GM13976 (cell line): ENCODE measurements at places on chromosomes 2 and 18.
A peak's percentile ranks its signal among the peaks of the same experiment; 100 is the strongest.

- no peak for DNase-seq
Measured at GRCh38 chr18:34522603-34523002, 187.5 kb upstream of the DTNA start.

DNA sequence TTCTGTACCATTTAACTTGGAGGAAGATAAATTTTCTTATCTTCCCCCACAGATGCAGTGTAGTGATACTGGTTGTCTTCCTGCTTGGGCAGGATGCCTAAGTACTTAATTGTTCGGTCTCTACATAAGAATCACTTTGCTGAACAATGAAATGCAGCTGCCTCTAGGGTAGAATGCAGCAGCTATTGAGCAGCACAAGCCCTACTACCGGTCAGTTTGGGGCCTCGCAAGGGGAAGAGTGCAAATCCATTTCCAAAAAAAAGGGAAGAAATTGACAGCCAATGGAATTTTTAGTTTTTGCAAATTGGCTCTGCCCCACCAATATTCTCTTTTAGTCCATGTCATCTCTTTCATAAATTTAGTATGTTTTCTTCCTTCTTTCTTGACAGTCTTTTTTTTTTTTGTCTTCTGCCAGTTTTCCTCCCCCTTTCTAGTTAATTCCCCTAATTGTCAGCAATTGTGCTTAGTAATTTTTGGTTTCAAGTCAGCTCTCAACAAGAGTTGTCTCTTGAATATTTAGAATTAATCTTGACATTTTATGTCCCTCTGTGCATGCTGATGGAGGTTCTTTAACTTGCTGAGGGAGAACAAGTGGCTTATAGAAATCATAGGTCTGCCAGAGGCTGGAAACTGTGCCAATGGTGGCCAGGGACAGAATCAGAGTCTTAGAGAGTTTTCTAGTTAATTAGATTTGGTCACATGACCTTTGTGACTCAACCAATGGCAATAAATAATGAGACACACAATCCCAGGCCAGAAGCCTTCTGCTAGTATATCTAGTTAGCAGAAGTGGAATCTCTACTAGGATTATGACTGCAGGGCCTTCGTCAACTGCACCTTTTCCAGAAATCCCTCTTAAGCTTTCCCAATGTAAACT, 270.0 kb downstream of the CTNNA2 start:
- DNase-seq = no peak

- DNase-seq = no peak
Measured at GRCh38 chr18:28766721-28767120, 589.8 kb upstream of the CDH2 start.

GRCh38 chr18:62717169-62717924, 2.0 kb downstream of the PHLPP1 start:
- DNase-seq = peak; percentile 31

- DNase-seq = no peak
Measured at GRCh38 chr2:50103442-50103841, 928.5 kb downstream of the NRXN1 start.
